PC-9 (cell line): ENCODE measurements at places on chromosomes 7 and 10. TPM values are rescaled to one million over a fixed set of nuclear protein-coding genes. Genes with fewer than 3 reads are reported as not detected.
A peak's percentile ranks its signal among the peaks of the same experiment; 100 is the strongest.

GRCh38 chr7:21507627-21508343 lies 35.1 kb upstream of the DNAH11 start:
- DNase-seq: peak; percentile 34

DNA sequence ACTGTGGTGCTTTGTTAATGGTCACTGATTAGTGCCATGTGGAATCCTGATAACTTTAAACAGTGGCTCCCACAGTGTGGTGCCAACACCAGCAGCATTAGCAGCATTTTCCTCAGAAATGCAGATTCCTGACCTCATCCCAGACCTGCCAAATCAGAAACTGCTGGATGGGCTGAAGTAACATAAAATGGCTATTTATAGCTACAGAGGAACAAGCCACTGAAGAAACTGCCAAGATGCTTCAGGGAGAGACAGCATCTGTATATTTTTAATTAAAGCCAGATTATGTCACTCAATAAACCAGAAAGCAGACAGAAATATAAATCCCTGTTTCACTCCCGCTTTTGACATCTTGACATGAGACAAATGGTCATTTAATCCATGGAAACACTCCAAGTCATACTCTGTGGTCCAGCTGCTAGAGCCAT lies 178.5 kb downstream of the AMPH start:
- DNase-seq: no peak

DNA sequence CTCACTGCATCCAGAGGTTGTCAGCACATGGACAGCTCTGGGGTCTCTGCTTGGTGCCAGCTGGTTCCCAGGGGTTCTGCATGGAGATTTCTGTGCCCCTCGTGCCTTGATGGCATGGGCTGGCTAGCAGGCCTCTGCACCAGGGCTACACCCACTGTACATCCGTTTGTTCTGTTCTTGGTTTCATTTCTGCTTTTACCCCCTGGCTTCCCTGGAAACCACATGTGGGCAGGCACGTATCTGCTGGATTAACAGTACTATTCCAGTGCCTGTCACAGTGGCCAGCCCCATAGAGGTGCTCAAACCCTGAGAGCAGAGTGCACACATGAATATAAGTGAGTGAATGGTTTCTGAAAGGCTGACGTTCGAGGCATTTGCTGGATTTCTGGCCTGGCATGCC lies 207.2 kb upstream of the GPR26 start:
- no peak for DNase-seq

DNA sequence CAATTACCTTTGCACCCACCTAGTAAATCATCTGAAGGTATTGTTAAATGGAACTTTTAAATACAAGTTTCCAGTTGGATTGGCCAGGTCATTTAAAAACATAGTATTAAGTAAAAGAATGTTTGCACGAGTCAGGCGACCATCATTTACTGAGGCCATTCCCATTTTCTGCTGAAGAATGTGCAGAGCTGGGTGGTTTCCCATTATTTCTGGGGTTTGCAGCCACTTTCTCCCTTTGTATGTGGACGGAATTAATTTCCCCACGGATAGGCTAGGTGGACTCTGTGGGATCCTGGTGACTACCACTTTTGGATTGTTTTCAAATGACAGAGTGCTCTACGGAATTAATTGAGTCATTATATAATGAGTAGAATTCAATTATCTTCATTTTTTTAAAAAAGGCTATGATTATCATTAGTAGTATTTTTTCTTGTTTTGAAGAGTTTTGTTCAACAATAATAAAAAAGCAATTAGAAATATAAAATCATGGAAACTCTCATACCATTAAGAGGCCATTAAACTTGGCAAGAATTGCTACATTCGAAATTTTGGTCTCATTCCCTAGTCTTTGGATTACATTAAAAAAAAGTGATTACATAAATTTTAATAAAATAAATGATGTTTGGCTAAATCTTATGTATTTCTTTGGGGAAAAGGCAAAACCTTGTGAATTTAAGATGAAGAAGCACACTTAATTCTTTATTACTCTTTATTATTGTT lies 120.4 kb upstream of the FZD8 start:
- no peak for DNase-seq

MOGAT3 gene
- total RNA-seq: not detected in 2 replicates
